ENCODE measurements at places on chromosomes 3 and 15.

DNA sequence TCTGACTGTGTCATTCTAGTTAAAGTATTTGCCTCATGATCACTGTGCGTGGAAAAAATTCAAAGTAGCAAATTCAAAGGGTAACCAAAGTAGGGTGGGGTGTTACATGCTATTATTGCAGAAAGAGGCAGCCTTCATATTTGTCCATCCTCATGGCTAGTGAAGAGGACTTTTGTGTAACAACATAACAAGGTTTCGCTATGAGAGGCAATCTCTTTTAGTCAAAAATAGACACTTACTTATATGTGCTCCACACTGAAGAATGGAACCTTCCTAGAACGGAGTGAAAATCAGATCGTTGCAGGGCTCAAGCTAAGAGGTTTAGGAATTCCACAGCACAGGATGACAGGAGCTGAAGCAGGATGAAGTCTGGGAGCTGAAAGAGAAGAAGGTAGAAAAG is 345.1 kb upstream of the CBLB start:
- DNase-seq: no peak

DNA sequence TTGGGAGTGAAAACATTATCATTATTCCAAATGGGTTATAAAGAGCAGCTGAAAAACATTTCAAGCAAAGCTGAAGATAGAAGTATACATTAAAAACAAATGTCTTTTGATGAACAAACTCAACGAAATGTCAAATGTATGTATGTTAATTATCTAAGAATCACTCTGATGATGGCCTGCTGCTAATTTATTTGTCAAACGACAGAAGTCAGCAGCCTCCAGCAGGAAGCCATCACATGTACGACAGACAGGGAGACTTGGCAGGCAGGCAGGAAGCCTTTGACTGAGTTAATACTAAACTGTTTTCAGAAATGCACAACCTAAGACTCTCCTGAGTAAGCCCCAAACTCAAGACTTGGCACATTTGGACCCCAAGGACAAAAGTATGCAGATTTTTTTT is 491.1 kb downstream of the ZNF385D start:
- DNase-seq: no peak

GRCh38 chr3:169929830-169930519 is 18.6 kb downstream of the SAMD7 start:
- no peak for DNase-seq

- no peak for DNase-seq
Measured at GRCh38 chr3:123089611-123090331, 22.9 kb downstream of the PDIA5 start.

GRCh38 chr15:63939531-63940130 is 105.9 kb upstream of the HERC1 start:
- peak; percentile 75 for DNase-seq

- DNase-seq: no peak
Measured at GRCh38 chr3:50146316-50146901, 8.7 kb upstream of the SEMA3F start.

- no peak for DNase-seq
Measured at GRCh38 chr3:188007897-188008296, 146.1 kb upstream of the LPP start.

- DNase-seq: no peak
Measured at GRCh38 chr3:34248352-34248751, 449.9 kb downstream of the PDCD6IP start.

GRCh38 chr15:36947035-36947719 is 153.2 kb downstream of the MEIS2 start:
- no peak for DNase-seq

DNA sequence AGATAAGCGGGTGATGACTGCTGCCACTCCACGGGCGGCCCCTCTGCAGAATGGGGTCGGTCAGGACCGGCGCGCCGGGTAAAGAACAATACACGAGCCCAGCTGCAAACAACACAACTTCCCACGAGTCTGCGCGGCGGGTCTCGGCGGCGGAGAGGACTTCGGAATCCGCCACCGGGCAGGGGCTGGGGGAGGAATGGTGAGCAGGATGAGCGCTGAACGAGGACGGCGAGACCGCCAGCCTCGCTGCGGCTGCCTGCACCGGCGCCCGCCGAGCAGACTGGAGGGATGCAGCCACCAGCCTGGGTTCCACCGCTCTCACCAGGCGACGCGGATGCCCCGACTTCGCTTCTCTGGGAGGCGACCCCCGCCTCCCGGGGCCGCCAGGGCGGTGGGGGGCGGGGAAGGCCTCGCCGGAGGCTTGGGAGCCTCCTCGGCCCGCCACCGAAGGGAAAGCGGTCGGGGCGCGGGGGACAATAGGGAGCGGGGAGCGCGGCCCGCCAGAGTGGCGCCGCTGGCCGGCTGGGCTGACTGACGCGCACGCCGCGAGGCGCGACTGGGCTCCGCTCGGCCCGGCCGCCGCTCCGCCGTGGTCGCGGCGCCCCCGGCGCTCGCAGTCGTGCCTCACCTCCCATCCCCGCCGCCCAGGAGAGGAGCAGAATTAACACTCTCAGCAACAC is 515 bp downstream of the ADAM10 start:
- DNase-seq: peak; percentile 37

GRCh38 chr3:55668359-55668758 is 181.3 kb upstream of the WNT5A start:
- no peak for DNase-seq

DNA sequence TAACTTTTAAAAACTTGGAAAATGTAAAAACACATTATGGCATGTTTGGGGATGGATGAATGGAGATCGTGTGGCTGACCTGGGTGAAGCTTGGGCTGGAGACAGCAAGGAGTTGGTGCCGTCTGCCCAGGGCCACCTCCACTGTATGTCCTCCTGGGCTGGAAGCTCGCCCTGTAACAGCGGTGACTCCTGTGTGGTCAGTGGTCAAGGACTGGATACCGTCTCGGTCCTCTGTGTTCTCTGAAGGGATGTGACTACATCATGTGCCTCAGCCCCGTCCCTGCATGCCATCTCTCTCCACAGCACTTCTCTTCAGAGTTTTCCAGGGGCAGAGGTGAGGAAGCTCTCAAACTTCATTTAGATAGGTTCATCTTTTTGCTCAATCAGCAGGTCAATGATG is 9.5 kb downstream of the LIMD1 start:
- DNase-seq: no peak

DNA sequence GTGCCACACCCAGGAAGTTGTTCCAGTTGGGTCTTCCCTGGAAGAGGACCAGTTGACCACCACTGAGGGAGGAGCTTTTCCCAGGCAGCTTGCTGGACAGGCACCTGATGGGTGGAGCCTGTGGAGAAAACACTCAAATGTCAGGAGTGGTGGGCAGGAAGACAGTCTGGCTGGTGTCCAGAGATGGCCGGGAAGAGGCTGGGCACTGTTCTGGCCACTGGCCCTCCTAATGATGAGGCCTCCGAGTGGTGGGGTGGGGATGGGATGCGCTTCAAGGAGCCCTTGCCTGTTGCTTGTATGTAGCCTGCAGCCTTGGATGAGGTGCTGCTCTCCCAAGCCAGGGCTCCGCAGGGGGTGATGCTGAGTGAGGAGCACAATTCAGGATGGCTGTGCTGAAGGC is 12.3 kb downstream of the PLEKHO2 start:
- no peak for DNase-seq

GRCh38 chr15:92569778-92570177 is 85.8 kb downstream of the FAM174B start:
- no peak for DNase-seq

- DNase-seq: no peak
Measured at GRCh38 chr3:100366424-100366823, 31.9 kb downstream of the NIT2 start.

DNA sequence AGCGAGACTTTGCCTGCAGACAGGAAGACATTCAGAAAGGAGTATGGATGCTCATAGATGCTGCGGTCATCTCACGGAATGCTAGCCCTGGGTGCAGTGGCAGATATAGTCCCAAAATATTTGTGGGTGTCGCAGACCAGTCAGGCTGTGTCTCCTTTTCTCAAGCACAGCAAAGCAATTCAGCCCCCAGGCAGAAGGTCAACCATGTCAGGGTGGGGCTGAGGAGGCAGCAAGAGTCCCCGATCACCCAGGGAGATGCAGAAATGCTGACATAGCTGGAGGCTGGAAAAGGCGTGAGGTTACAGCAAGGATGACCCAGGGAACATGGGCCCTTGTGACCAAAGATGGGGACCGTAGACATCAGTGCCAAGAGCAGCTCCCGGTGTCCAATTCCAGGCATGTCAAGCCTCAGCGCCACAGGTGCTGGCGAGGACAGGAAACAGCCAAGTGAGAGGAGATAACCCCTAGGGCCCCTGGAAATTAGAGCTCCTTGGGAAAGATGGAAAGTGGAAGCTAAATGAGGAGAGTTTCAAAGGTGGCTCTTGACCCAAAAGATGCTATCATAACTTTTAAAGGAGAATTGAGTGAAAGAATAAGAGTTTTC is 81.2 kb upstream of the ABHD17C start:
- no peak for DNase-seq

DNA sequence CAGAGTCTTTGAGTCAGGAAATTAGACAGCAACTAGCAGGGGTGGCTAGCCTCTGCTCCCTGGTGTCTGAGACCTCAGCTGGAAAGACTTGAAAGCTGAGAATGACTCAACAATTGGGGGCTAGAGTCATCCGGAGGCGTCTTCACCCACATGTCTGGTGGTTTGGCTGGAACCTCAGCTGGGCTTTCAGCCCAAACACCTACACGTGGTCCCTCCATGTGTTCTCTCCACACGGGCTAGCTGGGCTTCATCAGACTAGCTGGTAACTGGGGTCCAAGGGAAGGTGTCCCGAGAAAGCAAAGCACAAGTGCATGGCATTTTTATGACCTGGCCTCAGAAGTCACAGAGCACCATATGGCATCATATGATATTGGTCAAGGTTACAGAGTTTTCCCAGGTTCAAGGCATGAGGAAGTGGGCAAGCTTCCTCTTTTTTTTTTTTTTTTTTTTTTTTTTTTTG is 19.9 kb upstream of the ABHD2 start:
- peak; percentile 94 for DNase-seq

DNA sequence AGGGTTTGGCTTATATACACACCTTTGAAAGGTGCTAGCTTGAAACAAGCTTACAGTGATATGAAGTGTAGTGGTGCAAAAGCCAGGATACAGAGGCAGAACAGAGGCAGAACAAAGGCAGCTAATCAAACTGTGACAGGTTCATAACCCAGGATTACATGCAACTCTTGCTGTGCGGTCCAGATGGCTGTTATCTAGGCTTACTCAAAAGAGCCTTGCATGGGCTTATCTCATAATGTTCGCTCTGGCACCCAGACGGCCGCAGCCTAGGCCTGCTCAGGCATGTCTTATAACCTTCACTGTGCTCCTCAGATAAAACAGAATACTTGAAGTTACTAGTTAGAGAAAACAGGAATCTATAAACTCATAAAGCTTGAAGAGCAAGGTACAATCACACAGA is 22.8 kb upstream of the NOX5 start:
- no peak for DNase-seq

- DNase-seq: no peak
Measured at GRCh38 chr3:158563076-158563475, 7.9 kb upstream of the MLF1 start.

DNA sequence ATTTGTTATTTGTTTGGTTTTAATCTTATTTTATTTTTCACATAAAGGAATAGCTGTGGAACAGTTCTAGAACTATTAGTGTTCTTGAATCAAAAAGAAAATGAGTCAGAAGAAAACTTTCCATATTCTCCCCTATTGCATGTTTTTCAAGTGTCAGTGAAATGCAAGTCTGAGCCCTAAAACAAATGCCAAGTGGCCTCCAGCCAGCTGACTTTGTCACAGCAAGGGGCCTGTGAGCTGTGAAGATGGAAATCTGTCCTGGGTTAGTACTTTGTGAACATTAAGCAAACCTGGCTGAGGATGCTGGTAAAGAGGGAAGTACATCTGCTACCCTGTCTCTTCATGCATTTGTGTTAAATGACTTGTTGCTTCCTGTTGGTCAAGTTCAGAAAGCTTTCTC is 14.2 kb downstream of the LRRC49 start:
- no peak for DNase-seq

DNA sequence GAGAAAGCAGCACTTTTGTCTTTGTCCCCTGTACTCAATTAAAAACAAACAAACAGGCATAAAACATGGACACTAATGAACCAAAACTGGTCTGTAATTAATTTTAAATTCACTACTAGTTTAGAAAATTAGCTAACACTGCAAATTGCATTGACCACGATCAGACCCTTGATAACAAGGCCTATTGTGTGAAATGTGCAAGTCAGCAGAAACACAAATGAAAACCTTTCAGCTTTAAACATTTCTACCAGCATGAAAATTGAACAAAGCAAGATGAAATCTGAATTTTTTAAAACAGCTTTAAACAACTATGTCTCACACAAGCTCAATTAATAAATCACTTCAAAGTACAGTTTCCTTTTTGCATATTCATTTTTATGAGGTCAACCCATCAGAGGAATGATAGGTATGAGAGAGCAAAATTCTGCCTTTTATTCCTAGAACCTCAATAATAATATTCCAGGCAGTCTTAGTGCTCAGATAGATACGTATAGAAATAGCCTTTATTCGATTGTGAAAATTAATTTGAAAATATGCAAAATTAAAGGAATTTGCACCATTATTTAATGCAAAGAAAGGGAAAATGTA is 27.0 kb upstream of the CHMP2B start:
- no peak for DNase-seq

GRCh38 chr3:3603351-3603750 is 195.9 kb upstream of the LRRN1 start:
- DNase-seq: no peak

DNA sequence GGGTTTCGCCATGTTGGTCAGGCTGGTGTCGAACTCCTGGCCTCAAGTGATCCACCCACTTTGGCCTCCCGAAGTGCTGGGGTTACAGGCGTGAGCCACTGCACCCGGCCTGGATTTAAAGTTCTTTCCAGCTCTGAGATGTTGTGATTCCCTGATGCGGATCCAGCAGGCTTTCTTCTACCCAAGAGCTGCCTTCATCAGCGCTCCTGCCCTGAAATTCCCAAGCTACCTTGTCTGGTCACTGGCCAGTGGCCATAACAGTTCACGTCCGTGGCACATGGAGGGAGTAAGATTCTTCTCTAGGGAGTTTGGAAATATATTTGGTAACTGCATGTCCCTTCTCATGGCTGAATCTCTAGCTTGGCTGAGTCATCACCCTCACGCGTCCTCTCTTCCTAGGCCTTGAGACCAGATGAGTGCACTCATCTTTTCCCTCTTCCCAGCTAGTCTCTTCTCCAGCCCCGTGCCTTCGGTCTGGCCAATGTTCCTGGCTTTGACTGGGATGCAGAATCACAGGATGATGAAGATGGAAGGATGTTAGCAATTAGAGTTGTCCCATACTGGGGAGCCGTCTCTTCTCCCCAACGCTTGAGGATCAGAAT is 29.8 kb upstream of the APOD start:
- no peak for DNase-seq

DNA sequence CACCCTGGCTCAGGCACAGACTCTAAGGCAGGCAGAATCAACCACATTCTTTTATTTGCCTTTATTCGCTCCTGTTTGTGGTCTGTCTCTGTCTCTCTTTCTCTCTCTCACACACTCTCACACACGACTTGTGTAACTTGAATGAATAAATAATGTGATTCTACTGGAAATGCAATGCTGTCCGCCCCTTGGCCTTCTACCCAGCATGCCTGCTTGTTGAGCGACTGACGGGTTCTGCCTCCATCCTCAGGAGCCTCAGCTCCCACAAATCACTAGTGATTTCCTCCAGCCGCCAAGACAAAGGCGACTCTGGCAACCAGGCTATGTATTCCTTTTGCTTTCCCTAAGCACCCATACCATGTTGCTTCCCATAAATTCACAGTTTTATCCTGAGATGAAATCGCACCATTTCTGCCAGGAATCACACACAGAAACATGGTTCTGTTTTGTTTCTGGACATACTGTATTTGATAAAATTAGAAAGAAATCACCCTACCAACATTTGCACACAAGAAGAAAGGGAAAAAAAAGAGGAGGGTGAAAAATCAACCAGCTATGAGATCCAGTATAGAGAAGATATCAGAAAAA is 460.8 kb downstream of the MAGI1 start:
- DNase-seq: no peak

Data from HCEC 1CT (cell line).